Muscle of arm (tissue), 14 donors: ENCODE measurements at places on chromosomes 1 and 21.

DNA sequence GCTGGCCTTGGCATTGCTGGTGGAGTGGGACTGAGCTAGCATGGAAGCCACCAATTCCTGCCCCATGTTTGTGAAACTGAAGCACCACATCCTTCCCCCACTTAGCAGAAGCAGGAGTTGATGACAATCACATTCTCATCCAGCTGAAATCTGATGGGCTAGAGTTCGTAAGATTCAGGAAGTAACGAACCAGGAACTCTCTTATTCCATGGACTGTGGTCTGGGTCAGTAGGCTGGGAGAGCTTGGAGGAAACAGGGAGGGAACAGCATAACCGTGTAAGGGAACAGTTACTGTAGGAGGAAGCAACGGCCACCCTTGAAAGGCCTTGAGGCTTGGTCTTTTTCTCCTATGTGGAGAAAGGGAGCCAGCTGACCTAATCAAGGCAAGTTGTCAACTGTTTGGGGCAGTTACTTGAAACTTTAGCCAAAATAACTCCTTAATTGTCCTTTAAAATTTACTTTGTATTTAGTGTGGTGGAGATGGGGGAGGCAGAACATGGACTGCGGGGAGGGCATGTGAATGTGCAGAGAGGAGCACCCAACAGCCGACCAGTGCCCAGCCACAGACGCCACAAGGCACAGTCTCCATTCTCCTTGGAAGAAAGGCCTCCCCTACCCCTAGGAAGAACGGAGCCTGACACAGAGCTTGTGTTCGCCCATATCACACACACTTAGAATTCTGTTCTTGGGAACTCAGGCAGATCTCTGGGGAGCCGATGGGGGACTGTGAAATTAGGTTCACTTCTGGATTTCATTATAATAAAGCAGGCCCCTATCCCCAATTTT lies 2.0 kb upstream of the COQ8A start:
- DNase-seq: no peak

GRCh38 chr1:46133781-46134350 lies 1.4 kb upstream of the PIK3R3 start:
- DNase-seq: no peak

DNA sequence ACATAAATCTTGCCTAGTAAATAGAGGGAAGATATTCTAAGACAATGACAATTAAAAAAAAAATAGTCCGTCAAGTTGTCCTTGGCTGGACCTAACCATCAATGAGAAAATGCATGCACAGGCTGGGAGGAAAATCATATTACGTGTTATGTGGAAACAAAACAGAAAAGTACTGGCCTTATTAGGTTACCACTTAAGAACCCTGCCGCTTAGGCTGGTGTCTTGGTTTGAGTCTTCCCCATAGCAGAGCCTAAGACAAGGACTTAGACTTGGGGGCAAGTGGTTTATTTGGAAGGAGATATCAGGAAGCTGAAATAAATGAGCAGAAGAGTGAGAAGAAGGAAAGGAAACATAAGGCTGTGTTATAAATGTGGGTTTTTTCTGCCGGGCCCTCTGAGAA lies 186.4 kb downstream of the MRPL39 start:
- DNase-seq: no peak

DNA sequence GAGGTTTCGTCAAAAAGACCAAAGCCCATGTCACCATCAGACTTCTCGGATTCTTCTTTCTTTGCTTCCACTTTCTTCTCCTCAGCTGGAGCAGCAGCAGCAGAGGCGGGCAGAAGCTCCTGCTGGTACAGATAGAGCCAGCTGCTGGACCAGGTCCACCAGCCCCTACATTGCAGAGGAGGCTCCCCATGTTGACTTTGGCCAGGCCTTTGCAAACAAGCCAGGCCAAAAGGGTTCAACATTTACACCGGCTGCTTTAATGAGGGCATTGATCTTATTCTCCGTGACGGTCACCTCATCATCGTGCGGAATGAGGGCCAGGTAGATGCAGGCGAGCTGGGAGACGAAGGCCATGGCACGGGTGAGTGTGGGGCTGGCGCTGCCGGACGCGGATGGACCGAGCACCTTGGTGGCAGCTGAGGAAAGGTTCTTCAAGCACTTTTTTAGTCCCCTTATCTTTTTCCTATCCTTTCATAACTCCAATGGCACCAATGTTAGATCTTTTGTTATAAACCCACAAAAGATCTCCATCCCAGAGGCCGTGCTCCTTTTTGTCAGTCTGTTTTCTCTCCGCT lies 358.5 kb downstream of the RGS7 start:
- no peak for DNase-seq

GRCh38 chr1:110165761-110166231 lies 15.5 kb downstream of the SLC6A17 start:
- DNase-seq: no peak

- no peak for DNase-seq
Measured at GRCh38 chr1:65725064-65725463, 67.6 kb upstream of the PDE4B start.

DNA sequence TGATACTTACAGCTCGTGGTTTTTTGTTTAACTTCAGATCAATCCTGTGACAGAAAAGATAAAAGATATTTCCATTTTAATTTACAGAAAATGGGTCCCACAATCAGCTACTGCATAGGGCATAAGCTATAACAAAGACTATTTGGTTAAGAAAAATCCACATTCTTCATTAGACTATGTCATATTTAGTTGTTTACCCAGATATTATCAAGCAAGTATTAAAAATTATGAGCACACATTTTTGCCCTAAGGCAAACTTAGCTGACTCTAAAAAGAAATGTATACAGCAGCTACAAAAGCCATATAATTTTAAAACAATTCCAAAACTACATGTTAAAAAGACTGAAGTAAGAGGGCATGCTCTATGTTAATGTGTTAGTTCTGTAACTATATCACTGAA lies 18.7 kb downstream of the MEAF6 start:
- no peak for DNase-seq

DNA sequence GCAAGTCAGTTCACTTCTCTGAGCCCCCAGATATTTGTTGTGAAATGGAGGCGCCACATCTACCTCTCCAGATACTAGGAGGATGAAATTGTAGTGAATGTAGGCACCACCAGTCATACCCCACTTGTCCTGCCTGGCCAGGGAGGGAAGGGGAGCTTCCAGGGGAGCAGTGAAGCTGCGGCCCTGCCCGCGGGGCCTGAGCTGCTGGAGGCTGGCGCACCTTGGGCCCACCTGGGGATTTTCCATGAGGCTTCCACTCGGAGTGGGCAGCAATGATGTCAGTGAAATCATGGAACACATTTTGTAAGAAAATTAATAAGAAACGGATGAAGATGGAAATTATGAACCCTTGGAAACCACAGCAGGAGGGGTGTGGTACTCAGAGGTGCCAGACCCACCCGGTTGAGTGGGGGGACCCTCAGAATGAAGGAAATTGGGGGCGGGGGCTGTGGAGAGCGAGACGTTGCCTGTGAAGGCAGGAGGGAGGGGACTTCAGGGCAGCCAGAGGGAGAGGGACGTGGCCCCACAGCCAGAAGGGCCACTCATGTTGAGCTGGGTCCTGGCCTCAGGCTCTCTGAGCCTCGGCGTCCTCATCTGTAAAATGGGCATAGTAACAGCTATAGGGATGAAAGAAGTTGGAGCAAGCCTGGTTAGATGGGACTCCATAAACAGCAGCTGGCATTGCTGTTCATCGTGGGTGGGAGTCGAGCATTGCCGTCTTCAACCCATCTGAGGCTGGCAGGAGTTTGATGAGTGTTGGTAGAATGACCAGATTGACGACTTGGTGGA lies 101.6 kb downstream of the EPHB2 start:
- DNase-seq: no peak

GRCh38 chr1:15384301-15384901 lies 25.3 kb upstream of the EFHD2 start:
- DNase-seq: no peak

DNA sequence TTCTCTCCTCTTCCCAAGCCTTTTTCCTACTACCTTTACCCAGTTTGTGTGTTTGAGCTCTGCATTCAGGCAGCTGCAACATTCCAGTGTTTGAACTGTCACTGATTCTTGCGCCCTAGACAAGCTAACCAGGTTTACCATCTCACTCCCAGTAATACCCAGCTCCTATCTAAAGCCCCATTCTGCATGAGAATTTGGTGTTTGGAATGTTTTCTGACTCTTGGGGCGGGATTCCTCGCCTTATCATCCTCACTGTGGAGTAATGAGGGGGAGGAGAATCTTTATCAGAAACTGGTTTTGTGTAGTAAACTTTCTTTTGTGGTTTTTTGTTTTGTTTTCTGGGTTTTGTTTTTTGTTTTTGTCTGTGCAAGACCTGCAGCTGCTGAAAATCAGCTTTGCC lies 36.5 kb downstream of the NCF2 start:
- no peak for DNase-seq

DNA sequence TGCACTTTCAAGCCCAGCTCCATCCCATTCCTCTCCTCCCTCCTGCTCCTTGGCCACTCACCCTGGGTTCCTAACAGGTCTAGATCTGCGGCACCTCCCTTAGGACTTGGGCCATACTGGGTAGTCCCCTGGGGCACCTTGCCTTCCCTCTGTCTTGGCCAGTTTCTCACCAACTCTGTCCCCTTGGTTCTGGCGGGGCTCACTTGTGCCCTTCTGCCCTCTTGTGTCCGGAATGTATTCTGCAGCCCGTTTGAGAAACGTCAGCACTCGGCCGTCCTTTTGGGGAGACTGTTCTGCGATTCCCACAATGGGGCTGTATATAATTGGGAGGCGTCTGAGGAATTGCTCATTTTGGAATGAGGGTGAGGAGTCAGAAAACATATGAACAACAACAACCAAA lies 162.4 kb downstream of the ZSCAN20 start:
- DNase-seq: no peak

GRCh38 chr1:229271448-229272159 lies 693 bp downstream of the RAB4A start:
- peak; percentile 49 for DNase-seq

GRCh38 chr1:39187275-39188046 lies 17.0 kb upstream of the MACF1 start:
- DNase-seq: no peak

- peak; percentile 49 for DNase-seq
Measured at GRCh38 chr1:42936309-42937078, 22.2 kb downstream of the SLC2A1 start.

GRCh38 chr1:223803211-223803610 lies 42.5 kb downstream of the TP53BP2 start:
- DNase-seq: no peak

DNA sequence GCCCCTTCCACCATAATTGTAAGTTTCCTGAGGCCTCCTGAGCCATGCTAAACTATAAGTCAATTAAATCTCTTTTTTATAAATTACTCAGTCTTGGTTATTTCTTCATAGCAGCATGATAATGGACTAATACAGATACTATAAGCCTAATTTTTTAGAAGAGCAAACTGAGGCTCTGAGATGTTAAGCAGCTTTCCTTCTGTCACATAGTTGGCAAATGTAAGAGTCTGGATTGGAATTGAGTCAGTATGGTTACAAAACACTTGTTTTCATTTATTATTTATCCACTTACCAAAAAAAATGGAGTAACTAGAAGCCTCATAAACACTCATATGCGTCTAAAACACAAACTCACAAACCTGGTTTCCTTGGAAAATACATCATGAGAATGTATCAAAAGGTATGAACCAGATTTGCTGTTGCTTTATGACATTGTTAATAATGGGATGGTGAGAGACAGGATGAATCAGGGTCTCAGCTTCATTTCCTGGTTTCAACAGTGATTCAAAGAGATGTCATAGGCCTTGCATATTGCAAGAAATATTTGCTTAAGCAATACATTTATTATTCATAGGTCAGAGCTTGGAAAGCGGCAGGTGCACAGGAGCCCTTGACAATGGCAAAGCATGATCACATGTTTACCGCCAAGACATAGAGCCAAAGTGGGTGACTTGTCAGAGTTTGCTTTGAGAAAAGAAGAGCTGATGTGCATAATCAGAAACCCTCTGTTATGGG lies 221.5 kb downstream of the GRIK1 start:
- no peak for DNase-seq

GRCh38 chr1:1232208-1232795 lies at the start of gene B3GALT6:
B3GALT6 (plus strand) TSS chr1:1232237; CDS start chr1:1232279, 42 bp downstream.
- DNase-seq: no peak

GRCh38 chr1:16293538-16293937 lies 56.6 kb upstream of the CPLANE2 start:
- DNase-seq: no peak

DNA sequence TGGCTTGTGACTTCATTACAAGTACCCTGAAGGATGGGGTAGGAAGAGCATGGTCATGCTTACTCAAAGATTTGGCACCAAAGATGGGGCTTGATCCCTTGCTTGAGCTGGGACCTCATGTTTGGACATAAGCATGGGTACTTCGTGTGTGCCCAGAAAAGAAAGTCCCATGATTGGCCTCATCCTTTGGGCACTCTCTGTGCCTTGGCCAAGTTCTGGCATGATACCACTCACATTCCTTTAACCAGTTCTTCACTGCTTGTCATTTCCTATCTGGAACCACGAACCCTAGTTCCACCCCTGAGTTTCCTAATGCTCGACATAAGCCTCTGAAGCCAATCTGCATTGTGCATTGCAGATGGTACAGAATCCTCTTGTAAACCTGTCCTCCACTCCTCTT lies 107.0 kb downstream of the NAV1 start:
- DNase-seq: no peak

DNA sequence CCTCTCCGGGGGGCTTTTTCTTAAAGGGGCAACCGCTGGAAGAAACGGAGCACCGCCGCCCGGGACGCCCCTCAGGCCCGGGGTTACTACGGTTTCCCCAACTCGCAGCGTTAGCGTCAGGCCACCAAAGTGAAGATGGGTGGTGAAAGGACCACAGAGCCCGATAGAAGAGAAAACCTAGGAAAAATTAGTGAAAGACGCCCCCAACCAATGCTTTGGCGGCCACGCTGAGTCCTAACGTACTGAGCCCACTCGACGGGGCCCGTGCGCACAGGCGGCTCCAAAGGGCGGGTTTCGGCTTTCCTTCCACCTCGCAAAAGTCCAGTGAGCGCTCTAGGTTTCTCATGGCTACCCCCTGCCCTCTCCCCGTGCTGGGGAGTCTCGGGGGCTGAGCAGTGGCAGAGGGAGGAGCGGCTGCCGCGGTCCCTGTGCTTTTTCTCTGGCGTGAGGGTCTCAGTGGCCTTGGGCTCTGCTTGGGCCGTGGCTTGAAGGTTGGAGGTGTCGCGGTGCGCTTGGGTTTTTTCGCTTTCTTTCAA lies 12.2 kb upstream of the SPEN start:
- no peak for DNase-seq

DNA sequence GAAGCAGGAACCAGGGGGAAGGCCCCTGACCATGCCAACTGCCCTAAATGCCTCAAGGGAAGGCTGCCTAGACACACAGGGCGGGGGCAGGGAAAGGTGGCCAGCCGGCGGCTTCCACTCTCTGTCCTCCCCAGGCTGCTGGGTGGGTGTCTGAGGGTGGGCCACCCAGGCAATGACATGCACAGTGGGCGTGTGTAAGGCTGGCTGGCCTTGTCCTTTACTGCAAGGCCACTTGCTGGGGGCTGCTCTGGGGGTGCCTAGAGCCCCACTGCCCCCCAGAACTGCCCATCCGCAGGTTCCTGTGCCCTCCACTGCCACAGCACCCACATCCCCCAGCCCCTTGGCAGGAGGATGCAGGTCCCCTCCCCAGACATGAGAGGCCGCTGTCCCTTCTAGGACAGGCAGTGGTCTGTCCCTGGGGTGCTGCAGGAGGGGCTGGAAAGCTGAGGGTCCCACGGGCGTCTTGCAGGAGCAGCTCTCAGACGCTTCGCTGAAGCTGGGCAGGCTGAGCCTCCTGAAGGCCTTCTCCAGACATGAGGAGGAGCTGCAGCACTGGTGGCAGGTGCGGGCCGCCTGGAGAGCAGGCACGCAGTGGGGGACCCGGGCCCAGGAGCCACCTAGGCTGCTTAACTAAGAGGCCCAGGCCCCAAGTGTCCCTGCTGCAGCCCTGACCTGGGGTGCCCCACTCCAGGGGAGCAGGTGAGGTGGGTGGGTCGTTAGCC lies 10.1 kb downstream of the CCDC27 start:
- no peak for DNase-seq
